ENCODE measurements at places on chromosomes 2 and 18.
A peak's percentile ranks its signal among the peaks of the same experiment; 100 is the strongest.

- DNase-seq: peak; percentile 73
Observed at GRCh38 chr2:217934321-217935131, 68.3 kb downstream of the TNS1 start.

- no peak for DNase-seq
Observed at GRCh38 chr18:26103579-26103978, 13.2 kb upstream of the SS18 start.

GRCh38 chr2:106759966-106760365 is 126.0 kb downstream of the ST6GAL2 start:
- DNase-seq: no peak

DNA sequence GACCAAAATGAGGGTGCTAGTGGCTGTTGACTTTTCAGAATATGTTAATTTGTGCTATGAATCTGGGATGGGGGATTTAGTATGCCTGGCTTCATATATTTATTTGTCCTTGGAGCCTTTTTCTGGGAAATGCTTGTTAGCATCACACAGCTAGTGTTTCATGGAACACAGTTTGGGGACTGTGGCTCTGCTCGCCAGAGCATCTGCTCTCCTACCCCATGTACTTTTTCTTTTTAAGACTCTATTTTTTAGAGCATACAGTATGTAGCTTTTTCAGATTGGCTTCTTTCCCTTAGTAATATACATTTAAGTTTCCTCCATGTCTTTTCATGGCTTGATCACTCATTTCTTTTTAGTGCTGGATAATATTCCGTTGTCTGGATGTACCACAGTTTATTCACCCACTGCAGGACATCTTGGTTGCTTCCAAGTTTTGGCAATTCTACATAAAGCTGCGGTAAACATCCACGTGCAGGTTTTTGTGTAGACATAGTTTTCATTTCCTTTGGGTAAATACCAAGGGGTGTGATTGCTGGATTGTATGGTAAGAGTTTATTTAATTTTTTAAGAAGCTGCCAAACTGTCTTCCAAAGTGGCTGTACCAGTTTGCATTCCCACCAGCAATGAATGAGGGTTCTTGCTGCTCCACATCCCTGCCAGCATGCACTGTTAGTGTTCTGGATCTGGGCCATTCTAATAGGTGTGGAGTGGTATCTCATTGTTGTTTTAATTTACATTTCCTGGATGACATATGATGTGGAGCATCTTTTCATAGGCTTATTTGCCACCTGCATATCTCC is 44.1 kb downstream of the EFR3B start:
- DNase-seq: no peak

- no peak for DNase-seq
Observed at GRCh38 chr2:199693861-199694260, 157.1 kb downstream of the FTCDNL1 start.

GRCh38 chr2:46657042-46657504 is 177.7 kb downstream of the TMEM247 start:
- no peak for DNase-seq

GRCh38 chr2:112691881-112692281 is 28.9 kb upstream of the NT5DC4 start:
- DNase-seq: no peak

DNA sequence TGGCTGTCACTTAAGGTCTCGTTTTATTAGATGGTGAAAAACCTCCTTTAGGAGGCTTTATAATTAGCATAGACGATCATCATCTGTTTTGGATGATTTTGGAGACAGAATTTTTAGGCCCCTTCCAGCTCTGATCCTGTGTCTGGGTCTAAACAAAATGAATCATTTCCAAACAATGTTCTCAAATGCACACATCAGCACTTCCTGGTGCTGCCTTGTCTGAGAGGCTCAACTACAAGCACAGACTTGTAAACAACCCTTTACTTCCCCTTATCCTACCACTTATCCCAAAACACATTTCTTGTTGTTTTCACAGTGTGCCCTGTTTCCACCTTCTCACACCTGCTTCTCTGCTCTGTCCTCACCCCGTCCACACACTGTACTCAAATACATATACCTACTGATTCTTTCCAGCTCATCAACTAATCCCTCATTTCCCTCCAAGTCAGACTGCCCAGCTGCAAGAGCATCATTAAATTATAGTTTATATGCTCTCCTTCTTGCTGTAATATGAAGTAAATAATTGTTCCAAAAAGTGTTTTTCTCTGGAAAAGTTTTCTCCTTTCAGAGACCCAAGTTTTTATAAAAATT is 71.2 kb upstream of the COL3A1 start:
- no peak for DNase-seq

DNA sequence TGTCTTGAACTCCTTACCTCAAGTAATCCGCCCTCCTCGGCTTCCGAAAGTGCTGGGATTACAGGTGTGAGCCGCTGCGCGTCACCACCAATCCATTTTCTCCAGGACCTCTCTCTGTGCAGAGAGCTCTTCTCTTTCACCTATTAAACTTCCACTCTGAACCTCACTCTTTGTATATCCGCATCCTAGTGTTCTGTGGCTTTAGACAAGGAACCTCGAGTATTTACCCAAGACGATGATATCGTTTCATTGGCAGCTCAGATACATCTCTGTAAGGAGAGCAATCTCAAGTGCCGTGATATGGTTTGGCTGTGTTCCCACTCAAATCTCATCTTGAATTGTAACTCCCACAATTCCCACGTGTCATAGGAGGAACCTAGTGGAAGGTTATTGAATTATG is 15.1 kb upstream of the WDR33 start:
- no peak for DNase-seq

- DNase-seq: no peak
Observed at GRCh38 chr18:77110400-77110799, 22.2 kb downstream of the MBP start.

GRCh38 chr2:81247648-81248047 is 943.1 kb upstream of the LRRTM1 start:
- no peak for DNase-seq

DNA sequence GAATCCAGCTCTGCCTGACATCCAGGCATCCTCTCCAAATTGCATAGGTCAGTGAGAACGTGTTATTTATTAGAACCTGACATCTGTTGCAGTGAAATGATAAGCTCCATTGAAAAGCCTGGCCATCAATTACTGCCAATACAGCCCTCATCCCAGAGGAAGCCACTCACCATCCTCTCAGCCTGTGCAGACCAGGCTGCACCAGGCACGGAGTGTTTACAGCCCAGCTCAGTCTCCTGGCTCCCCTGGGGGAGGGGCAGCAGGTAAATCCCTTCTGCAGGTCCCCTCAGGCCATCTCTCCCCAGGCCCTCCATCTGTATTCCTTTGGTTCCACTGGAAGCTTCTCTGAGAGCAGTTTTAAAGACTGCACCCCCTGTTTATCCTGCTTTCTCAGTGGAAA is 82.6 kb upstream of the FOSL2 start:
- DNase-seq: no peak

DNA sequence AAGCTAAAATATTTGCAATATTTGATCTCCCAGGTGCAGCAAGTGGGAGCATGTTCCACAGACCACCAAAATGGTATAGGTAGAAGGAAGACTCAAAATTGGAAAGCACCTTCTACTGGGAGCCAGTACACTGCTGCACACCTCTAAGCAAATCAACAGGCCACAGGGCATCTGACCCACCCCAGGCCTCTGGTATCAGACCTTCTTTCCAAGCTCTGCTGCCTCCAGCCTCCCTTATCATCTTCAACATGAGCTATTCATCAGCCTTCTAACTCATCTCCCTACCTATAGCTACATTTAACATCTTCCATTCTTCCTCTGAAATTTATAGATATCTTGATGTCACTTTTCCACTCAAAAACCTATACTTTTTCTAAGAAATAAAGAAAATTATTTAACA is 294.8 kb downstream of the ZEB2 start:
- no peak for DNase-seq

- no peak for DNase-seq
Observed at GRCh38 chr2:22729466-22729865, 655.5 kb upstream of the KLHL29 start.

Data from Right ventricle myocardium superior (tissue), 1 donor.